Eye (tissue), 1 donor: ENCODE measurements at places on chromosomes 4 and X.

GRCh38 chrX:17413228-17413627 lies 38.2 kb downstream of the NHS start:
- DNase-seq = no peak

GRCh38 chr4:25368315-25368714 lies 8.7 kb upstream of the ANAPC4 start:
- DNase-seq = no peak

- DNase-seq = no peak
These were observed 51.8 kb downstream of the LDB2 start for GRCh38 chr4:16846540-16847117.

DNA sequence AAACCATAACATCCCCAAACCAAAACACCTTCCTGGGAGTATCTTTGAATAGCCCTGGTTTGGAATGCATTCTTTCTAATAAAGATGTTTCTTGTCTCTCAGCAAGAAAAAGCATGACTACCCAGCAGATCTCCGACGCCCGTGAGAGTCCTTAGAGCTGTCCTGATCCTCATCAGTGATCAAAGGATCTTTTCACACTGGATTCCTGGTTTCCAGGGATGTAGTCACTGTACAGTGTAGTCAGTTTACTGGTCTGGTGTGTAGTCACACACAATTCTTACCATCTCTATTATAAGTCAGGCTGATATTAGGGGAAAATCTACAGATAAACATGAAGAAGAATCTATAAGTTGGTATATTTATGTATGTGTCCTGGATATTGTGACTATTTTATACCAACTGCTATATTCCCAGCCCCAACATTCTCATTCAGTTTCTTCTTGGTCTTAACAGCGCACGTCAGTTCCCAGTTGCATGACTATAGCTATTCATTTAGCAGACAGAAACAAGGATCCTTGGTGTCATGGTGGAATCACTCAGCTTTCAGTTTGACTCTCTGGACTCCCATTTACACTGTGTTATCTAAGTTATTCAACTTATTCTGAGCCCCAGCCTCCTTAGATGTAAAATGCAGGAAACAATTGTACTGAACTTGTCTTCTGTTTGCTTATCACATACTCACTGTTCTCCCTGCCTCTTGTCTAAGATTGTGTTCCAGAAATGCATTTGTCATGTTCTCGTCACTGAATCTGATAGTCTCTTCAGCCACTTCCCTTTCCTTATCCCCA lies 68.3 kb downstream of the SLIT2 start:
- no peak for DNase-seq

- no peak for DNase-seq
These were observed 23.9 kb upstream of the PRDM8 start for GRCh38 chr4:80173401-80173800.

DNA sequence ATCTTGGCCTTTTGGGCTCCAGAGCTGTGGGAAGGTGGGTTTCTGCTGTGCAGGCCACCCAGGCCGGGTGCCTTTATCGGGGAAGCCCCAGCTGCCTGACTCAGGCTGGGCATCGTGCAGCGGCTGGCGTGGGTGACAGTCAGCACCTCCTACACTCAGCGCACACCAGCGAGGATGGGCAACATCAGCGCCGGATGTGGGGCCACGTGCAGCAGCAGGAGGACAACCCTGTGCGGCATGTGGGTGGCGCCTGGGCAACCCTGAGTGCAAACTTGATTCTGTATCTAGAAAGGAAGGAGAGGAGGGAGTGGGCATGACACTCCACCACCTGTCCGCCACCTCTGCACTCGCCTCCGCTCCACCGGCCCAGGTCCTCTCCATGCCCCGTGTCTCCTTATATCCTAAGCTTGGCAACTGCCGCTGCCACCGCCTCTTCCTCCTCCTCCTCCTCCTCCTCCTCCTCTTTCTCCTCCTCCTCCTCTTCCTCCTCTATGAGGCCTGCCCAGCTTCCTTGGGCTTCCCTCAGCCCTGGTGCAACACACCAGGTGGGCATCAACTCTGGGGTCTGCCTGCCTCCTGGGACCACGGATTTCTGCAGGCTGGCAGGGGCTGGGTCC lies 107.4 kb upstream of the AFAP1 start:
- DNase-seq = no peak

GRCh38 chr4:142326181-142326580 lies 519.9 kb downstream of the INPP4B start:
- DNase-seq = no peak

DNA sequence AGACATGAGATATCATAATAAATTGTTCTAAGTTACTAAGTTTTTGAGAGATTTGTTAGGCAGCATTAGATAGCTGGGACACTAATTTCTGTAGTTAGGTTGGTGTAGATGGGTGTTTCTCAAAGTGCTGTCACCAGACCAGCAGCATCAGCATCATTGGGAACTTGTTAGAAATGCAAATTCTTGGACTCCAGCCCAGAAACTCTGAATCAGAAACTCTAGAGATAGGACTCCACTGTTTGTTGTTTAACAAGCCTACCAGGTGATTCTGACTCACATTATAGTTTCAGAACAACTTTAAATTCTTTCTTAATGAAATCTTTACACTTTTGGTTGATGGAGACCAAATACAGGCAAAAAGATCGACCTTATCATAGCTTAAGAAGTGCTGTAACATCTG lies 173.7 kb downstream of the PABPC4L start:
- no peak for DNase-seq

GRCh38 chr4:38514465-38515146 lies 149.4 kb upstream of the KLF3 start:
- DNase-seq = no peak

DNA sequence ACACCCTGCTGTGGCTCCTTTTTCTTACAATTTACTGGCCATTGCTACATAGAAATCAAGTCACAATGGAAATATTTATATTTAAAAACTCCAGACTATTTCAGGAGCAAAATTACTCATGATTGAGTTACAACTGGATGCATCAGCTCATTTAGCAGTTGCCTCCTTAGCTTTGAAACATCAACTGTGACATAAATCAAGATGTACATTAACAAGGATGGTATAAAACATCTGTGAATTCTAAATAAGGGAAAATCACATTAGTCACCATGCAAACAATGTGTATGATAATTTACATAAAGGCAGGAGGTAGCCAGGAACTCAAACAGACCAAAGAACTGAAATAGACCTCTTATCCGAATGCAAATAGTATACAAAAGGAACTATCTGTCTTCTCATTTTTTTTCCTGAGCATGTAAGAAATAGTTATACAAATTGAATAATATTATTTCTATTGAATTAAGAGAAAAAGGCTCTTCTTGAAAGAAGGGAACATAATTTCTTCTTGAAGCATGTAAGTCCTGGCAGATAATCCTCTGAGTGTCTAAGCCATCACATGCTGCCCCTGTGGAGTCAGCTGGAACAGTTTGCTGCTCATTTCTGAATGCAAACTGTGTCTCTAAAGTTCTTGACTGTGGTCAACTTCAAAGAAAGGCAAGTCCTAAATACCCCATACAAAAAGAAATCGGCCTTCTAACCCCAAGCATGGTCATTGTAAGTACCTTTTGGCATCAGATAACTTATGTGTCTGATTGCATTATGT lies 151.2 kb downstream of the NAA11 start:
- DNase-seq = peak; percentile 37

GRCh38 chrX:31209005-31209628 lies 137.3 kb upstream of the FTHL17 start:
- no peak for DNase-seq

- no peak for DNase-seq
These were observed 395.9 kb upstream of the HS3ST1 start for GRCh38 chr4:11824566-11824965.
